Activated T-cell treated with anti-CD3 and anti-CD28 coated beads, Interleukin-2, amount 50 U/mL, for 4 hours (primary cell): ENCODE measurements at places on chromosomes 6 and 20. TPM values are rescaled to one million over a fixed set of nuclear protein-coding genes. Genes with fewer than 3 reads are reported as not detected.

Gene SLC35B3
- 6.9 TPM for total RNA-seq

Gene PDYN
- not detected for total RNA-seq

Gene AIF1
- 36.5 TPM for total RNA-seq

Gene RCAN2
- 0.48 TPM for total RNA-seq

Gene EDEM2
- 16.7 TPM for total RNA-seq

Gene SIGLEC1
- 0.05 TPM for total RNA-seq

Gene NMBR
- total RNA-seq: not detected

Gene SIRPA
- 0.33 TPM for total RNA-seq

Gene HLA-DPB1
- 6.0 TPM for total RNA-seq

Gene UNC5CL
- total RNA-seq: 1.4 TPM

Gene FHL5
- not detected for total RNA-seq

Gene SEMG1
- not detected for total RNA-seq

Gene KCNK15
- total RNA-seq: 0.96 TPM

Gene PDE10A
- total RNA-seq: not detected

Gene PKIB
- total RNA-seq: not detected

Gene MEI4
- not detected for total RNA-seq

Gene ADGRF5
- 0.11 TPM for total RNA-seq
